ENCODE measurements at places on chromosomes 2 and 18.

- no peak for DNase-seq
These were observed 652.5 kb downstream of the KCNJ3 start for GRCh38 chr2:155350783-155351580.

- no peak for DNase-seq
These were observed 325.4 kb downstream of the ERBB4 start for GRCh38 chr2:212213191-212213590.

- DNase-seq = no peak
These were observed 250.8 kb upstream of the ACVR2A start for GRCh38 chr2:147594038-147594437.

- DNase-seq = no peak
These were observed 25.8 kb downstream of the RTP5 start for GRCh38 chr2:241895427-241895711.

- no peak for DNase-seq
These were observed 15.7 kb downstream of the DYNC1I2 start for GRCh38 chr2:171702781-171703556.

DNA sequence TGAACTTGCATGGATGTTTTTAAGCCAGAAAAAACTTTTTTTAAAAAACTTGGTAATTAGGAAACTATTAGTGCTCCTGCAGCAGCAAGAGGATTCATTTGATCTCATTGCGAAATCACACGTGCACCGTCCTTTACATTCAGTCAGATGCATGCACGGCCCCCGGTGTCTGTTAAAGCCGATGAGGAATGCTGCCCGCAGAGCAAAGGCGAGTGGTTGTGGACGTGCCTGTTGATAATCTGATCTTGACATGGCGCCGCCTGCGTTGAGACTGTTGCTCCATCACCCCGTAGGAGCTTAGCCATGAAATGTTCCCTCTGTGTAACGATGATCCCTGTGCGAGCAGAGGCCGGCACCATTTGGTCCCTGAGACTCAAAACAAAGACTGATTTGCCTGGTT lies 300.0 kb downstream of the GBX2 start:
- DNase-seq = no peak

GRCh38 chr18:36786686-36787085 lies 42.1 kb downstream of the TPGS2 start:
- no peak for DNase-seq

DNA sequence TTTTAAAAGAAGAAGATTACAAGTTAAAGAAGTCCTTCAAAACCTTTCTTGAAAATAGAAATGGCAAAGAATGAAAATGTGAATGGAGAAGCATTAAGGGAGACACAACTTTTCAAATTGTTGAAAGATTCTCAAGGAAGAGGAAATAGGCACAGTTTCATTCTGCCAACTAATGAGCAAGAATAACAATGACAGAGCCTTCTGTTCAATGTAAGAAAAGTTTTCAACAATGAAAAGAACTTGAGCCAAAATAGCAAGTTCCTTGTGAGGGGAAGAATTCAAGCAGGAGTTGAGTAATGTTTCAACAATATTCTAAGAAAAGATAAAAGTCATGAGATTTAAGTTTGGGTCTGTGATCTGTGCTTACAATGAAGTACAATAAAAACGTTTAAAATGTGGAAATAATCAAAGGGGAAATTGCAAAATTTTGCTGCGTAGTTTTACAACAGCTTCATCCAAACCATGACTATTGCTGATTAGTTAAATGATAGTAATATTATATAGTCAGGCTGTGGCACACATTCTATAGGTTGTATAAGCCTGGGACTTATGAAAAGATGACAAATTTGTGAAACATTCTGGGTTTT lies 122.6 kb downstream of the METTL4 start:
- DNase-seq = no peak

DNA sequence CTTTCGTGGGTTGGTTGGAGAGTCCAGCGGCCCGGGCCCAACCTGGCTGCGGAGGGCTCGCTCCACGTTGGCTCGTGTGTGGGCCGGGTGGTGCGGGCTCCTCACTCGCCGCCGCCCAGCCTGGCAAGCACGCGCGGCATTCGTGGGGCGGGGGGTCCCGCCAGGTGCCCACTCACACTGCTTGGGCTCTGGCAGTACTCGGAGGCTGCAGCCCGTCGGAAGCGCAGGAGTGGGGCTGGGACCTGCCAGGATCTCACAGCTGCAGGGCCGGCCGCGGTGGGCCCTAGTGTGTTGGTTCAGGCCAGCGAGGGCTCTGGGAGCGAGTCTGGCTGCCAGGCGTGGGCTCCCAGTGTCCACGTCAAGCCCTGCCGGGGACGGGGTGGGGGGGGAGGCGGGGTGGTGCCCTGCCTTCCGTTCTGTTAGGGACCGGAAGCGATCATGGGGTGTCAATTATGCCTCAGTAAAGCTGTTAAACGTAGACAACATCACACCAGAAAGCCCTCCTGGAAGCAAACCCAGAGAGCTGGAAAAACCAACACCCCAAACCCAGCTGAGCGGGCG lies 1.0 kb upstream of the HS6ST1 start:
- DNase-seq = no peak

- DNase-seq = no peak
These were observed 24.4 kb upstream of the AAK1 start for GRCh38 chr2:69667805-69668382.

DNA sequence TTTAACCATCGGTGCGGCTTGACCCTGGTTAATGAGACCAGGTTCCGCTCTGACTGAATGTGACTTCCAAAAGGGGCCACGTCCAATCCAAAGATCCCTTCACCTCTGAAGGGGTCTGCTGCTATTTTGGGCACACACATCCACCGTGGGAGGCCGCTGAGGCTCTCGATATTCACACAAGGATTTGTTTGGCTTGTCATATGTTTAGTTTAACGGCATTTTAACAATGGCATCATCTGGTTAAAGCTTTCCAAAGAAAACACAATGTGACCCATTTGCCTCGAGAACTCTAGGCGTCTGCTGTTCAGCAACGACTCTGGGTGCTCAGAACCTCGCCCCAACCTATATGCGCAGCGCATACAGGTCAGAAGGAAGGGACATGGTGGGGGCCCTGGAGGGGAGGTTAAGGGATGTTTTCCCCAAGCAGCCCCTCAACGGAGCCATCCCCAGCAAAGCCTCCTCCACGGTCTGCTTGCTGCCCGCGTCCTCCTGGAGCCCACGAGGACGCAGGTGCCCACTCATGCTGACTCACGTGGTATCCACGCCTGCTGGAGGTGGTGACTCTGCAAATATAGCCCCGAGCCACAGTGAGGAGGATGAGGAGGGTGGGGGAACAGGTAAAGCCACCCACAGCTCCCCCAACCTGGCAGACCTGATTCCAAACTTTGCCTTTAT lies 260.3 kb downstream of the HDAC4 start:
- DNase-seq = no peak

DNA sequence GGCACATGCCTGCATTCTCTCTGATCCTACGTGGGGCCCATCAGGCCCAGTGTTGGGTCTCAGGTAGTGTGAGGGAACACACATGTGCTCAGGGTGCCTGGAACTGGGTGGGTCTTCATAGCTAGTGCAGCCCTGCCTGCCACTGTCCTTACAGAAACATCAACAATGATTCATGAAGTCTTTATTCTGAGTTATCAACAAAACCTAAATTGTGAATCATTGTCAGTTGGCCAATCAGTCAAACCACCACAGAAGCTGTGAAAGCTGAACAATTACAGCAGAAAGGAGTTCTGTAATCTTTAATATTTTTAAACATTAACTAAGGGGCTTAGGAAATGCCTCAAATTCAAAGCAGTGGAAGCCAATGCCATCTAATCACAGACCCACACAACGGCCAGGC lies 82.8 kb upstream of the ZNF521 start:
- no peak for DNase-seq

DNA sequence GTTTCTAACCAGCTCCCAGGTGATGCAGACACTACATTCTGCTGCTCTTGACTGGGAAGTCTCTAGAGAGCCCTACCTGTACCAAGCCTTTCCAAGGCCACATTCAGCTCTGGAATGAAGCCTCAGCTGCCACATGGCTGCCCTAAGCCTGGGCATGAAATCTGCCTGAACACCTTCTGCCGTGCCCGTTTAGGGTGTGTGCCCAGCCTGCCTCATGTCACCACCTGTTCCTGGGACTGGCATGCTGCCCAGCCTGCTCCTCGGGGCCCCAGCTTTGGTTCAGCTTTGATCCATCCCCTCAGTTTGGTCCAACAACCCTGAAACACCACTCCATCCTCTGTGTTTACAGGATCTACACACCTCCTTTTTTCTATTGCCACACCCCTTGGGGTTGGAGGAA lies 210.9 kb downstream of the L3MBTL4 start:
- DNase-seq = no peak

GRCh38 chr2:118062048-118062447 lies 26.2 kb upstream of the INSIG2 start:
- no peak for DNase-seq

DNA sequence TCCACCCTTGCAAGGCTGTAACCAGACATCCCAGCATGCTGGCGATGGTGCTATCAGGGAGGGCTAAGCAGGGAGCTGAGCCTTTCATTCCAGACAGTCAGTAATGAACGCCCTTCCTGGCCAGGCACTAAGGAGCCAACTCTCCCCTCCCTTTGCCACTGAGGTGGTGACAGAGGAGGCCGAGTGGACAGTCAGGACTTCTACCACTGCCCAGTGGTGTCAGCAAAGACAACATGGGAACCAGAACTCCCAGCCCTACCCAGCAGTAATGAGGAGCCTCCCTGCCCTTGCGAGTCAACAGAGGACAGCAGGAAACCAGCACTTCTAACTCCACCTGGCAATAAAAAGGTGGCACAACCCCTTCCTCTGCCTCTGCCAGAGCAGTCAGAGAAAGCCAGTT lies 68.6 kb downstream of the ZAP70 start:
- no peak for DNase-seq

DNA sequence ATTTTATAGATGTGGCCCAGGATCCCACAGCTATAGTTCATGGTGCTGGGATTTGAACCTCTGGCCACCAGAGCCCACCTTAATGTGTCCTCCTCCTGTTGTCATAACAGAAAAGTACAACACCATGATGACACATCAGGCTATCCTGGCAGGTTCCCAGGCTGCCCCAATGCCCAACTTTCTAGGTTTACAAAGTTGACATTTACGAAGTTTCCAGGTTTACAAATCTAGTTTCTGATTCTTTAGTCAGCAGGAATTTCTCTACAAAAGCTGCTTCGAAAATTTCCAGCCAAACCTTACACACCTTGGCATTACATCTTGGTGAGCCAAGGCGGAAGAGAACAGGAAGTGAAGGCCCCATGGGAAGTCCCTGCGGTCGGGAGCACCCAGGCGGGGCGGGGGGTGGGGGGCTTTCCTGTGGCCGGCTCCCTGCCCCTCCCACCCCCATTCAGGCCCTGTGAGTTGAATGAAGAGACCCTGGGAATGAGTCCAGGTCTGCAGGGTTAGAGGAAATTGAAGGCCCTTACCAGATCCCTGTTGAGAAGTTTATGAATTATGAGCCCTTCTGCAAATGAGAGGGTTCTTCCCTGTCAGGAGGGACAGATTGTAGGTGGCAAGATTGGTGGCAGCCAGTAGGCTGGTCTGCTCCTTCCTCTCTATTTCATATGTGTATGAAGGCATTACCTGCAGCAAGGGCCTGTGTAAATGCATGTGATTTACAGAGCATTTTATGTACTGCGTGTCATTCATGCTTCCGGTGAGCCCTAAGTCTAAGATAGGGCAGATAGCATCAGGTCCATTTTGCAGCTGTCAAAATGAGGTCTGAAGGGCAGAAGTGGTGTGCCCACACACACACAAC lies 11.1 kb upstream of the IL1RN start:
- no peak for DNase-seq

GRCh38 chr2:15766911-15767597 lies 173.3 kb upstream of the MYCN start:
- DNase-seq = no peak

GRCh38 chr2:143815082-143815481 lies 685.9 kb downstream of the ARHGAP15 start:
- no peak for DNase-seq

GRCh38 chr18:70496353-70497294 lies 207.8 kb downstream of the SOCS6 start:
- no peak for DNase-seq

All from stimulated activated CD8-positive, alpha-beta memory T cell treated with anti-CD3 and anti-CD28 coated beads, Interleukin-7, amount 100 ng/mL, for 1 hour (primary cell).